ENCODE measurements at places on chromosomes 16 and 17. TPM values are rescaled to one million over a fixed set of nuclear protein-coding genes. Genes with fewer than 3 reads are reported as not detected.

DNA sequence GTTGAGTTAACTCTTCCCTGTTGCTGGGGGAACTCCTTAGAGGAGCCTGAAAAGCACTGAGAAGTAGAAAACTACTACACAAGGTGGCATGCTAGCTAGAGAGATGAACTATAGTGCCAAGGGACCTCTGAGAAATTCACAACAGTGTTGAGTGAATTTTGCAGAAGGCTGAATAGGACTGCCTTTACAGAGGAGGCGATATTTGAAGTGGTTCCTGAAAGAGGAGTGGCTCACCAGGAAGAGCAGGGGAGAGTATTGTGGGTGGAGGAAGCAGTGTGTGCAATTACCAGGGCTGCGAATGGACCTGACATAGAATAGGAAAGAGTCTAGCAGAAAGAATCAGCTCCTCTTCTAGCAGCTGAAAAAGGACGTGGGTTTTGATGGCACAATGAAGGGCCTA lies 66.4 kb downstream of the CDK5R1 start:
- H3K4me3 ChIP-seq = peak overlapping the region; percentile 4
- no peak for DNase-seq
- no peaks in the 10 kb centered on the region for H3K36me3 ChIP-seq
- peak overlapping the region; percentile 56 for H3K27ac ChIP-seq
- no peaks in the 10 kb centered on the region for H3K27me3 ChIP-seq

DNA sequence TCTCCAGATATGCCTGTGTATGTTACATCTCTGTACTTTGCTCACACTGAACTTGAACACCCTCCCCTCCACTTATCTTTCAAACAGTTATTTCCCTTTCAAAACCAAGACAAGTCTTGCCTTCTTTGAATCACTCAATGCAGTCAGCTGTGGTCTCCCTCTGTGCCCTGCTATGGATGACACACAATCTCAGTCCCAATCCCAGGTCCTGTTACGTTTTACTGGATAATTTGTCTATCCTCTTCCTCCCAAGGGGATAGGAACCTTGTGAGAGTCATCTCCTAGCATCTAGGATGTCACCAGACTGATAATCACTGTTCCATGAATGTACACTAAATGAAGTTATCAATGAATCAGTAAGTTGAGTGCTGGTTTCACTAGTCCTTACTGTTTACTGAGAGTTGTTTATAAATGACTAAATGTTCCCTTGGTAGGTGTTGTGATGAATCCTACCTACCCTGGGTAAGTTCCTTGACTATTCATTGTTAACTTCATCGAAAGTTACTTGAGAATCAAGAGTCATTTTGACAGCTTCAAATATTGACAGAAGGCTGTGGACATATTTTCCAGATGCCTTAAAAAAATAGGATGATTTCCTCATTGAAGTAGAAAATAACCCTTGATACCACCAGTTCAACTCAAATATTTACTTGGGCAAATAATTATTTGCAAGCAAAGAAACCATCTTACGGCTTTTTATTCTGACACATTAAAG lies 244.9 kb downstream of the PRKCA start:
- peaks cover 12% of the 10 kb centered on the region for H3K36me3 ChIP-seq
- DNase-seq = no peak
- no peaks in the 10 kb centered on the region for H3K27me3 ChIP-seq
- peaks cover 46% of the 10 kb centered on the region for H3K4me1 ChIP-seq
- peak overlapping the region; percentile 76 for H3K27ac ChIP-seq

GRCh38 chr16:3444032-3444388 lies 530 bp downstream of the NAA60 start:
- peaks cover 20% of the 10 kb centered on the region for H3K4me1 ChIP-seq
- H3K4me3 ChIP-seq = peak overlapping the region; percentile 95
- no peak for DNase-seq
- peaks cover 21% of the 10 kb centered on the region for H3K36me3 ChIP-seq
- H3K27ac ChIP-seq = peak overlapping the region; percentile 90
- H3K27me3 ChIP-seq = peaks cover 3% of the 10 kb centered on the region

DNA sequence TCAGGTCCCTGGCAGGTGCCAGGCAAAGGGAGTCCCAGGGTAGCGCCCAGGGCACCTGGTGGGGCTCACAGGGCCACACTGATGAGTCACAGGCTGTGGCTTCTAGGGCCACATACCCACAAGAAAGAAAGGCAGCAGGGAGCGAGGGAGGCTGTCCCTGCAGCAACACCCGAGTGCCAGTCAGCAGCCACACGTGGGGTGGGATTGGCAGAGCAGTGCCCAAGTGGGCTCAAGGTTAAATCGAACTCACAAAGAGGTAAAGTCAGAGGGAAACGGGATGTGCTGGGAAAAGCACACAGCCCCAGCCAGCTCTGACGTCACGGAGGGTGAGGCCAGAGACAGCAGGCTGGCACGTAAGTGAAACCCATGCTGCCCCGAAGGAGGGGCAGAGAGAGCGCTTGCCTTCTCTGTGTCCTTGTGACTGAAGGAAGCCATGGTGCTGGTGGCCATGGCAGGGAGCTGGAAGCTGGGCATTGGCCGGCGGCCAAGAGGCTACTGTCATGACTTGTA lies 33.8 kb downstream of the FA2H start:
- H3K27me3 ChIP-seq = peaks cover 3% of the 10 kb centered on the region
- no peak for DNase-seq
- no peaks in the 10 kb centered on the region for H3K36me3 ChIP-seq
- no peak overlapping the region for H3K27ac ChIP-seq

- H3K4me3 ChIP-seq = no peak overlapping the region
- no peaks in the 10 kb centered on the region for H3K27me3 ChIP-seq
Observed at GRCh38 chr17:80812362-80813088, 179.1 kb upstream of the CHMP6 start.

- no peak overlapping the region for H3K4me3 ChIP-seq
- H3K27ac ChIP-seq = peak overlapping the region; percentile 34
- H3K4me1 ChIP-seq = peaks cover 3% of the 10 kb centered on the region
- DNase-seq = no peak
- H3K36me3 ChIP-seq = no peaks in the 10 kb centered on the region
Observed at GRCh38 chr16:81409016-81409556, 35.5 kb upstream of the CMIP start.

DNA sequence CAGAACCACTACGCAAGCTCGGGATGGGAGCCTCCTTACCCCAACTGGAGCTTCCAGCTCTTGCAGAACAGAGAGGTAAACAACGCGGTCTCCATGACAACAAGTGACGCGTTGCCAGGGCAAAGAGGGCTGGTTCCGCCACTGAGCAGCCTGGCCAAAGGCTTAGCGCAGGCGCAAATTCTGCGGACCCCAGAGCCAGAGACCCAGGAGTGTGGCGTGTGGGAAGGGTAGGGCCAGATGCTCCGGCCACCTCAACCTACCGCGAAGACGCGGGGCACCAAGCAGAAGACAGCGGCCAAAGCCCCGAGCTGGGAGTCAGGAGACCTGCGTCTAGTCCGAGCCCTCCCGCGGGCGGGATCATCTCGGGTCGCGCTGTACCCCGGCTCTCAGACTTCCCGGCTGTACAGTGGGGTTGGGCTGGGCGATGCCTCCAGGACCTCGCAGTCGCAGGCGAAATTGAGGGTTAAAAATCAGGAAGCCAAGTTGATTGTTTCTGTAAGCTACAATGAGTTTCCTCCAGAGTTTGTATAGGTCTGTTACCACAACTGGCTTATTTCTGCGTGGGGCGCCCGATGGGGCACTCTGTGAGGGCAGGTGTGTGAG lies at the start of gene TEKT1:
TEKT1 (minus strand) TSS at position 69 of the 603 bp plus-strand sequence. CDS start 1,353 bp downstream, outside the sequence.
- H3K27me3 ChIP-seq = peaks cover 64% of the 10 kb centered on the region
- peaks cover 10% of the 10 kb centered on the region for H3K4me1 ChIP-seq
- peak; percentile 62 for DNase-seq
- H3K4me3 ChIP-seq = peak within 1 kb of the TSS; percentile 80

DNA sequence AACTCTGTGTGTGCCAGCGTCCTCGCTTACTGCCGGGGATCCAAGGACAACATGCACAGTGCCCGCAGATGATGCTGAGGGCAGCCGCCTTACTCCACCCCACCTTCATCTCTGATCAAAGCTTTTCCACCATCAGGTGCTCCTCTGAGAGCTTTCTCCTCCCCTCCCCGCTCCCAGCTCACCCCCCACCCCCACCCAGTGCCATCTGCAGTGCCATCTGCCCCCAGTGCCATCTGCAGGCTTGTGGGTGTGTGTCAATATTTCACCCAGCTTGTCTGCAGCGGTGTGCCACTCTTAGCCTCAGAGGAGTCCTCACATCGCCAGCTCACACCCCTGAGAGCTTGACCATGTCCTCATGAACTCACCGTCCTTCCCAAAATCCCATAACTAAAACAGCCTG lies 98.2 kb upstream of the NOL11 start:
- peaks cover 13% of the 10 kb centered on the region for H3K4me1 ChIP-seq
- H3K36me3 ChIP-seq = no peaks in the 10 kb centered on the region
- H3K4me3 ChIP-seq = no peak overlapping the region
- H3K27me3 ChIP-seq = no peaks in the 10 kb centered on the region
- DNase-seq = no peak
- H3K27ac ChIP-seq = no peak overlapping the region

The TBC1D26 gene
- not detected for total RNA-seq

The PSMC3IP gene
- 41.3 TPM for total RNA-seq

The SLC47A1 gene
- total RNA-seq = not detected

Data from natural killer cell treated with Interleukin-12 subunit alpha and Interleukin-12 subunit beta and Interleukin-15 and Interleukin-18, amount 100 ng/mL, for 72 hours (primary cell).